ENCODE measurements at places on chromosomes 1 and 21. TPM values are rescaled to one million over a fixed set of nuclear protein-coding genes. Genes with fewer than 3 reads are reported as not detected.

Gene ZNF281
- total RNA-seq, result 24.4 TPM

Gene CFAP57
- total RNA-seq, result under 0.01 TPM

Gene IVL
- total RNA-seq, result not detected

Gene CLDN17
- not detected for total RNA-seq

Gene PHACTR4
- 23.3 TPM for total RNA-seq

Gene COL8A2
- total RNA-seq, result 0.34 TPM

Gene TMPRSS15
- under 0.01 TPM for total RNA-seq

Gene USH2A
- total RNA-seq, result 3.2 TPM

Gene TSACC
- total RNA-seq, result not detected

Gene KRTAP11-1
- total RNA-seq, result not detected

Gene WDR64
- total RNA-seq, result 0.34 TPM

Gene CD164L2
- not detected for total RNA-seq

Gene TEX38
- total RNA-seq, result not detected

Gene GNL2
- 65.4 TPM for total RNA-seq

Gene HSD11B1
- total RNA-seq, result not detected

Gene KRTAP19-3
- total RNA-seq, result not detected

Gene VSIG8
- under 0.01 TPM for total RNA-seq

Gene FAM72A
- 9.5 TPM for total RNA-seq

Gene RPE65
- total RNA-seq, result under 0.01 TPM

Gene KRTAP10-10
- total RNA-seq, result not detected

Gene OR2W3
- total RNA-seq, result 1.1 TPM

Gene TIE1
- not detected for total RNA-seq

Gene COL11A1
- 80.4 TPM for total RNA-seq

Gene AUNIP
- 8.5 TPM for total RNA-seq

Gene CHAF1B
- total RNA-seq, result 12.6 TPM

Gene SYT2
- total RNA-seq, result not detected

Gene MRPL20
- total RNA-seq, result 97.8 TPM

Gene AMY1B
- total RNA-seq, result not detected

Gene DHCR24
- total RNA-seq, result 305 TPM
